ENCODE measurements at places on chromosomes 7 and 10.

- DNase-seq: no peak
These were observed 3.2 kb downstream of the UBE2H start for GRCh38 chr7:129949292-129950133.

GRCh38 chr10:48811917-48812316, 127.2 kb downstream of the WDFY4 start:
- no peak for DNase-seq

DNA sequence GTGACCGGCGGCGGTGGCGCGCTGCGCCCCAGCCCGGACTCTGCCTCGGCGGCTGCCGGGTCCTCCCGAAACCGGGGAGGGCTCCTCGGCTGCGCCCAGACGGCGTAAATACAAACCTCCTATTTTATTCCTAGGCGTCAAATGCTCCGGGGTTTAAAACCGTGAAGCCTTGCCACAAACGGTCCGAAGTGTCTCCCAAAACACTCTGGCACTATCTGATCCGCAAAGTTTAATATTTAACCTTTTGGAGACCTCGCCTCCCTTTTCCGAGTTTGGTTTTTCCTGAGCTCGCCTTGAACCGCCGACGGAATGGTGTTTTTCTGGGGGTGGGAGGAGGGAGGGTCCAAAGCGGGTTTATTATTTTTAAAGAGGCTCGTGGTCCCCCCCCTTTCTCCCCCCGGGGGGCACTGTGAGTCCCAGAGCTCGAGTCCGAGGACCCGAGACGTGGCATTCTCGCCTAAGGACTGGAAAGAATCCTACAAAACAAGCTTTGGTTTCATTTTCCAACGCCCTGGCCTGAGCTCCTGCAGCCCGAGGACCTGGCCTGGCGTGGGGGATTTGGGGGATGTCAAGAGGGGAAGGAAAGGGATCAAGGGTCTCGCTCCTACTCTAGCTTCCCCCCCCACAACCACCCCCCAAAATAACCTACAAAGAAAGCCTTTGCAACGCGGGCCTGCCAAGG, 1.8 kb downstream of the TNRC18 start:
- peak; percentile 34 for DNase-seq

DNA sequence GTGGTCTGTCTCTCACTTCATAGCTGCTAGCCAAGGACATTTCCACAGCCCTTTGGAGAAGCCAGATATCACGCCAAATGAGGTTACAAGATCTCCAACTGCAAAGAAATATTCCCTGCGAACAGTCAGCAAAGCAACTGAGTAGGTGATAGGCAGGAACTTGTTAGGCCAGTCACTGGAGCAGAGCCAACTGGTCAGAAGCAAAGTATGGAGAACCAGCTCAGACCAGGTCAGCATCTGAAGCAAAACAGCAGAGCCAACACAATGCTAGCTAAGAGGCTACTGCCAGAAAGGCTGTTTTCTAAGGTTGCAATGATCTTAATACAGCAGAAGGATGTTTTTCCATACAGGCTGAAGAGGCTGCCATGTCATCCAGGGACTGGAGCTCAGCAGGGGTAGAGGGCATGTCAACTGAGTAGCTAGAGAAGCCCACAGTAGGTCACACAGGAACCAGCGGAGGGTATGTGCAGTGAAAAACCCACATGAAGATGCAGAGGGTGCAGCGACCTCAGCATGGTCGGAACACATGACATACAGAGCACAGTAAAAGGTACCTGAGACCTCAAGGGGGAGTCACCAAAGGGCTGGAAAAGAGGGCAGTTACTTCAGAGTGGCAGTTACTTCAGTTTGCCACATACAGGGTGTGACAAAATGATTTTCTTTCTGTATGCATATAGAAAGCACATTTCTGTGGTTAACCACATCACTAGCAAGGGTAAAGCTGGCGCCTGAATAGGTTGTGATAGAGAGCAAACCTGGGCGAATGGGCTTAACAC, 8.9 kb downstream of the SEC31B start:
- peak; percentile 75 for DNase-seq

DNA sequence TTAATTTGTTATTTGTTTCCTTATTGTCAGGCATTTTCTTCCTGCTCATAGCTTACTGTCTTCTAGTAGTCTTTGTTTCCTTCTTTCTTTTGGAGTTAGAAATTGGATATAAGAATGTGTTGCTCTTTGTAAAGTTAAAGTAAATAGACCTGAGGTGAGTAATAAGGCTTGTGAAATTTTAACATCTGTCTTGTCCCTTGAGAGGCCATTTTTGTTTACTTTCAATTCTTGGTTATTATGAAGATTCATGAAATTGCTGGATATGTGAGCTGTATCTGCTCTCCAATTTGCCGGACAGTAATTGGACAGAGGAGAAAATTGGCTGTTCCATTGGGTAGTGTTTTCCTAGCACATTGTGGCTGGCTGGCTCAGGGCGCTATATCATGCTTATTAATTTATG, 260.7 kb downstream of the EXOC4 start:
- DNase-seq: no peak

DNA sequence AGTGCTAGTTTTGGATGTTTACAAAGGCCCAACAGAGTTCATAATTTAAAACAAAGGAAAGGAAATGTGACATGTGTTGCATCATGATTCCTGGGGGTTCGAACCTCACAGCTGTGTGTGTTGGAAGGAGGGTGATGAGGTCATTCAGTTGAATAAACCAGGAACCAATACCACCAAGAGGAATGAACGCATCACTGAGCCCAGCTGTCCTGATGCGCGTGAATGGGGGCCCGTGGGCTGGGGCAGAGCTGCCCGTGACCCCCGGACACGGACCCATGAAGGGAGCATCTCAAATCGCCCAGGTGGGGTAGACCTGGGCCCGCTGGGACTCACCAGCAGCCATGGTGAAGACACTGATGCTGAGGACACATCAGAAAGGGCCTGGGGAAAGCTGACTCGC, 33.0 kb downstream of the BRI3 start:
- DNase-seq: no peak

GRCh38 chr7:4714767-4715409, 32.8 kb downstream of the FOXK1 start:
- peak; percentile 10 for DNase-seq

DNA sequence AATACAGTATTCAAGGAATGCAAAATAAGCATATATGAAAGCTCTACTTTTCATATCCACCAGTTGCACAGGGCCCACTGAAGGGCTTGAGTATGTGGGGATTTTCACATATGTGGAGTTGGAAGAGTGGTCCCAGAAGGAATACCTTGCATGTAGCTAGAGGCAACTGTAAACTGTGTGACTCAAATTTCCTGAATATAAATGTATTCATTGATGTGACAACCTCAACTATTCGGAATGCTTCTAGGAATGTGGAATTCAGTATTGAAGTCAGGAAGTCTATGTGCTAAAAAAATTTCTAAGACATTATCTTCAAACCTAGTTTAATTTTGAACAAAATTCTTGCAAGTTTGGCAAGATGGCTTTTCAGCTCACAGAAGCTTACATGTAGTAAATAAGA, 695.5 kb upstream of the SEMA3D start:
- DNase-seq: no peak

- peak; percentile 88 for DNase-seq
These were observed 148.1 kb downstream of the SLIT1 start for GRCh38 chr10:97037365-97038361.

DNA sequence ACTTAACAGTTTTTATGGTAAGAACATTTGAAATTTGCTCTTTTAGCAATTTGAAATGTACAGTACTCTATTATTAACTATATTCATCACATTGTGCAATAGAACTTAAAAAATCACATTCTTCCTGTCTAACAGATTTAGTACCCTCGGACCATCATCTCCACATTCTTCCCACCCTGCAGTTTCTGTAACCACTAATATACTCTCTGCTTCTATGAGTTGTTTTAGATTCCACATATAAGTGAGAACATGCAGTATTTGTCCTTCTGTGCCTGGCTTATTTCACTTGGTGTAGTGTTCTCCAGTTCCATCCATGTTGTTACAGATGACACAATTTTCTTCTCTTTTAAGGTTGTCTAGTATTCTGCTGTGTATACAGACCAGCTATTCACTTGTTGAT, 88.9 kb upstream of the SEC61G start:
- DNase-seq: no peak

DNA sequence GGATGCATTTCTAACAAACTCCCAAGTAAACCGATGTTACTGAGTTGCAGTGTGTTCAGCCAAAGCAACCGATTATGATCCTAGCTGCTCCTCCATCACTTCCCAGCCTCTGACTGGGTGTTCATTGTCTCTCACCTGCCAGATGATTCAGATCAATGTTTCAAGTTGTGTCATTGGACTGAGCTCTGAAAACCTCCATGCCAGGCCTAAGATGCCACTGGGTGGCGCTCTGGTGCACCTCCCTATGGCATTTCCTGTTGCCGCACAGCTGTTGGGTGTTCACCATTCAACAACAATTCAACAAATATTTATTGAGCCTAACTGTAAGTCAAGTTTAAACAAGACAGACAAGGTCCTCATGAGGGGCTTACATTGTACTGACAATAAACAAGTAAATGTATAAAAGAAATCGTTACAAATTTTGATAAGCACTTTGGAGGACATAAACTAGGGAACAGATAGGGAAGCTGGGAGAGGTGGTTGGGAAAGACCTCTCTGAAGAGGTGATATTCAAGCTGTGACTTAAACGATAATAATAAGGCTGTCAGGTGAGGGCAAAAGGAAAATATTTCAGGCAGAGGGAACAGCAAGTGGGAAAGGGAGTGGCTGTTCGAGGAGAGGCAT, 22.8 kb downstream of the RGR start:
- peak; percentile 45 for DNase-seq

GRCh38 chr7:67391168-67391567, 394.5 kb downstream of the TYW1 start:
- DNase-seq: no peak

DNA sequence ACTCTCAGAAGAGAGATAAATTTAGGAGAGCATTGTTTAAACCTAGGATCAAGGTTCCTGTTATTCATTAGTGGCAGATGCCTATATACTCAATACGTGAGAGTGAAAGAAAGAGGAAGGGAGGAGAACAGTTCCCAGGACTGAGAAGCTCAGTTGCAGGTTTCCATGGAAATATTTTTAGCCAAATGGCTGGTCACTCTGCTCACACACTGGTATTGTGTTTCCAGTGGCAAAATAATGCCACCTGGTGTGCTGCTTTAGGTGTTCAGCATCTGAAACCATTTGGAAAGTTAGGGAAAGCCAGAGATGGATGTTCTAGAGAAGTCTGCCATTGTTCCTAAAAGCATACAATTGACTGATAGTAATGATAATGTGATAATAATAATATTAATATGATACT, 827.7 kb downstream of the SORCS3 start:
- no peak for DNase-seq

DNA sequence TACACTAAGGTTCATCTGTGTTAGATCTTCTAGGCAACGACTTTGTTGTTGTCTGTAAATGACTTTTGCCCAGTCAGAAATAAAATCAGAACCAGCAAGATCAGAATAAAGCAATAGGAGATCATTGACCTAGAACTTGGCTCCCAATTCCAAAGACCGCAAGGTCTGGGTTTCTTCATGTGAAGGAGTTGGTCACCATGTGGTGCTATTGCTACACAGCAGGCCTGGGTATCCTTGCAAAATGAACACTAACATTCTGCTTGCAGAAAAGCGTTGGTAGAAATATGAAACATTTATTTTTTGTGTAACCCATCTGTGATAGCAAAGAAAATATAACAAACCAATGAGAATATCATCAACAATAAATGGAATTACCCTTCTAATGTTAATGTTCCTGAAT, 831.0 kb downstream of the NXPH1 start:
- no peak for DNase-seq

DNA sequence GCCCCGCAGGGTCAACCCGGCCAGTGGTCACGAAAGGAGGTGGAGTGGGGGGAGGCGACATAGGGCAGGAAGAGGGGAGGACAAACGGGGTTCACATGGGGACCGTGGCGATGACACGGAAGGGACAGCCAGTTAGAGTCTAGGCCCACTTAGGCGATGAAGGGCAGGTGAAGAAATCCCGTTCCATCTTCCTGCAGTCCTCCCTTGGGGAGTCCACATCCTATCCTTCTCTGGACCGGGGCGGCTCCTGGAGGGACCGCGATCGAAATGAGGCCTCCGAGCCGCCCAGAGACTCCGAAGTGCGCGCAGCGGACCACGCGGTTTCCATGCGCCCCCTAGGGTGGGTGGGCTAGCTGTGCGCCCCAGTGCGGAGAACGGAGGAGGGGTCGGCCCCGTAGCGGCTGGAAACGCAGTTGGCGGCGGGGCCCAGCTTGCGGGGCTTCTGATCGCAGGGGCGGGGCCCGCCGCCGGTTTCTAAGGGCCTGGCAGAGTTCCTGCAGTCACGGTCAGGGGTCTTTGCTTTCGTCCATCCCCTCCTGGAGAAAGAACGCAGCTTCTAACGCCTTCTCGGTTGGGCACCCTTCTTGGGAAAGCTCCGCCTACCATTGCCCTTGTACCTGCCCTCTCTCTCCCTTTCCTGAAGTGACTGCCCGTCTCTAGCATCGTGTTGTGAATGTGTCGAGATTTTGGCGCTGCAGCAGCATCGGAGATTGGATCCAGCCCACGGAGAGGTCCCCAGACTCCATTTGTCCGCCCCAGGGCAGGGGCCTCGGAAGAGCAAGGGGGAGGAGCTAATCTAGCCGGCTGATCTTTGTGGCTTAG, 17.9 kb upstream of the TMEM225B start:
- no peak for DNase-seq

GRCh38 chr7:84195295-84196060, 889 bp upstream of the SEMA3A start:
- DNase-seq: no peak

GRCh38 chr7:46459942-46460341, 538.9 kb upstream of the IGFBP3 start:
- no peak for DNase-seq

GRCh38 chr7:157136372-157136771, 2.4 kb upstream of the UBE3C start:
- peak; percentile 77 for DNase-seq

DNA sequence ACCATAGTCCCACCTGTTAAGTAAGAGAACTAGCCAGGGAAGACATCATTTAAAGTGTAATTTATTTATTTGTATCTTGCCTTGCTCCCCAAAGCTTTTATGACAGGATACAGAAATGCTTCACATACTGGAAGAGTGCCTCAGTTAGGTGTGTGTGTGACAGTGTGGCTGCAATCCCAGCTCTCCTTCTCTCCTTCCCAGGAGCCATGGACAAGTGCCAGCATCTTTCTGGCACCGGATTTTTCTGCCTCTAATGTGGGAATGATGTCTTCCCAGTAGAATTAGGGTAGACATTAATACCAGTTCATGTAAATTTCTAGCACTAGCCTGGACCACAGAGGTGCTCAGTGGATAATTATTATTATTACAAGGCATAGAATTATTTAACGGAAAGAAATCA, 30.3 kb upstream of the ATXN7L1 start:
- no peak for DNase-seq

- no peak for DNase-seq
These were observed 69.1 kb downstream of the PRKAG2 start for GRCh38 chr7:151807846-151808245.

GRCh38 chr10:124242365-124242764, 149.0 kb upstream of the CHST15 start:
- DNase-seq: no peak

DNA sequence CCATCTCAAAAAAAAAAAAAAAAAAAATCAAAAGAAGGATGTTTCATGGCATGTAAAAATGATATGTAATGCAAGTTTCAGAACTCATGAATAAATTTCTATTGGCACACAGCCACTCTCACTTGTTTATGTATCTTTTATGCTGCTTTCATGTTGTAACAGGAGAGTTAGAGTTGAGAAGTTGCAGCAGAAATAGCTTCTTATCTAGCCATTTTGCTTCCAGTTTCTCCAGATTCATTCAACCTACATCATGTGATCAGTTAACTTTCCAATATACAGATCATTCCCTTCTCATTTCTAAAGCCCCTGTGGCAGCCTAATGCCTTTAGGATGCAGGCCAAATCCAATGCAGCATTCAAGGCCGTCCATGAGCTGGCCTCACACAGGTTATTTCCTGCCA, 30.4 kb downstream of the ZNF786 start:
- DNase-seq: no peak

GRCh38 chr7:71019706-71020105, 112.2 kb upstream of the GALNT17 start:
- no peak for DNase-seq
